Activated CD8-positive, alpha-beta memory T cell treated with anti-CD3 and anti-CD28 coated beads, Interleukin-2, amount 10 ng/mL, durations not matched to agents 7 days and 5 days (primary cell): ENCODE measurements at places on chromosomes 5 and 9. TPM values are rescaled to one million over a fixed set of nuclear protein-coding genes. Genes with fewer than 3 reads are reported as not detected.
A peak's percentile ranks its signal among the peaks of the same experiment; 100 is the strongest.

DNA sequence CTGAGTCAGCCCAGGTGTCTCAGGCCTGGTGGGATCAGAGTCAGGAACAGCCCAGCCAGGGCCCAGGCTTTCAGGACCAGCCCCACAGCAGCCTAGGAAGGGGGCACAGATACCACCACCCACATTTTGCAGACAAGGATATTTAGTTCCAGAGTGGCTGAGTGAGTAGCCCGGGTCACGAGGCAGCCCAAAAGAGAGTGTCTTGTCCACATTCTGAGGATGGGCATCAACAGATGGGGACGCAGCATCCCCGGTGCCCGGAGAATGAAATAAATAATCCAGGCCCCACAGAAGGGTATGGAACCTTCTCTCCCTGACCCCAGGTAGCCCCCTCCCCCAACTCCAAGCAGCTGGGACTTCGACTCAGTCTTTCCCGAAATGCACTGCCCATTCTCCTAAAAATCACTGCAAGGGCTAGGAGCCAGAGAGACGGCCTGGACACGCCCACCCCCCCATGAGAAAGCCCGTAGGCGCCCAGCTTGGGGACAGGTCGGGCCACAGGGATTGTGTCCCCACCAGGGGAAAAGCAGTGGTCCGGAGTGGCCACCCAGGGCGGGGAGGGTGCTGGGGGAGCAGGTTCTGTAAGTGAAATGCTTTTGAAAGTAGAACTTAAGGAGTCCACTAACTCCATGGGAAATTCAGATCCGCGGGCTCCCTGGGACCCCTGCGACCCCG, 6.9 kb downstream of the LHX3 start:
- no peak overlapping the region for H3K4me3 ChIP-seq
- DNase-seq, result no peak
- no peak overlapping the region for H3K27ac ChIP-seq
- no peaks in the 10 kb centered on the region for H3K36me3 ChIP-seq
- H3K27me3 ChIP-seq, result peaks cover 64% of the 10 kb centered on the region

DNA sequence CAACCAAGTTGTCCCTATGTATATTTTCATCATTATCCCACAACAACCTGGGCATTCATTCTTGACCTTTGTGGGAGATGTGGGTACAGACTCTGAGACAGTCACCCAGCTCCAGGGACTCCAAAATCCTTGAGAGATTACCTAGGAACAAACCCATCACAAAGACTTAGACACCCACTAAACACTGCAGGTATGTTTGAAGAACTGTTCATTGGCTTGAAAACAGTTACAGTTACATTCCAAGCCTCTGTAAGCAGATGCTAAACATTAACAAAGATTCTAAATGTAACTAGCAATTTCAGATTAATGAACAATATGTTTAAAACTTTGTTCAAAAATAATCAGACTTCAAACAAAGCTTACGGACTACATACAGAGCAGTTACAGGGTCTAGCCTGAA, 24.7 kb downstream of the DEPDC1B start:
- H3K4me1 ChIP-seq, result peaks cover 4% of the 10 kb centered on the region
- peaks cover 2% of the 10 kb centered on the region for H3K36me3 ChIP-seq
- no peak for DNase-seq
- no peak overlapping the region for H3K27ac ChIP-seq
- H3K4me3 ChIP-seq, result no peak overlapping the region
- H3K27me3 ChIP-seq, result no peaks in the 10 kb centered on the region

GRCh38 chr5:107469485-107470294, 201.0 kb downstream of the EFNA5 start:
- peaks cover 6% of the 10 kb centered on the region for H3K4me1 ChIP-seq
- H3K4me3 ChIP-seq, result no peak overlapping the region
- no peak overlapping the region for H3K27ac ChIP-seq
- H3K27me3 ChIP-seq, result peaks cover 6% of the 10 kb centered on the region

GRCh38 chr5:170542691-170543293, 39.0 kb downstream of the KCNIP1 start:
- H3K27me3 ChIP-seq, result peaks cover 41% of the 10 kb centered on the region
- H3K27ac ChIP-seq, result no peak overlapping the region
- H3K4me3 ChIP-seq, result no peak overlapping the region
- DNase-seq, result no peak
- H3K36me3 ChIP-seq, result no peaks in the 10 kb centered on the region

- no peak overlapping the region for H3K4me3 ChIP-seq
- no peak overlapping the region for H3K27ac ChIP-seq
- peaks cover 14% of the 10 kb centered on the region for H3K4me1 ChIP-seq
- no peaks in the 10 kb centered on the region for H3K27me3 ChIP-seq
- peaks cover 11% of the 10 kb centered on the region for H3K36me3 ChIP-seq
Measured at GRCh38 chr5:52844885-52845284, 57.2 kb downstream of the ITGA1 start.

GRCh38 chr9:79632060-79632459, 60.3 kb downstream of the TLE4 start:
- peaks cover 60% of the 10 kb centered on the region for H3K4me1 ChIP-seq
- no peak overlapping the region for H3K4me3 ChIP-seq
- H3K27ac ChIP-seq, result no peak overlapping the region

RGS3 gene
- total RNA-seq, result 57.1 TPM

DNA sequence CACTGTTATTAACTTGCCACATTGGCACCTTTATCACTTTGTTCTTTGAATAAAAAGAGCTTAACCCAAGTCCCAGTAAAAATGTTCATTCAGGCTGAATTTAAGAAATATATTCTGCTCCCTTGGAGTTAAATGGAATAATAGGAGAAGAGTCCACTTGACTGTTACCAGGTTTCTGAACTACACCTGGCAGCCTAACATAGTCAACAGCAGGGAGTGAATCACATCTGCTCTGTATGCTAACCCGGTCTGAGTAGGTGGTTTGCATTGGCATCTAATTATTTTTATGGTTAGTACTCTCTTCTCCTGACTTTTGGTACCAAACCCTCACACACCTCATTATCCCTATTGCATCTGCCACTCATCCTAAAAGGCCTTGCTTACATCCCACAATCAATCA, 86.7 kb downstream of the STK32A start:
- no peak for DNase-seq
- H3K4me3 ChIP-seq, result no peak overlapping the region
- no peaks in the 10 kb centered on the region for H3K27me3 ChIP-seq

NIPAL4 gene
- total RNA-seq, result 0.37 TPM

DNA sequence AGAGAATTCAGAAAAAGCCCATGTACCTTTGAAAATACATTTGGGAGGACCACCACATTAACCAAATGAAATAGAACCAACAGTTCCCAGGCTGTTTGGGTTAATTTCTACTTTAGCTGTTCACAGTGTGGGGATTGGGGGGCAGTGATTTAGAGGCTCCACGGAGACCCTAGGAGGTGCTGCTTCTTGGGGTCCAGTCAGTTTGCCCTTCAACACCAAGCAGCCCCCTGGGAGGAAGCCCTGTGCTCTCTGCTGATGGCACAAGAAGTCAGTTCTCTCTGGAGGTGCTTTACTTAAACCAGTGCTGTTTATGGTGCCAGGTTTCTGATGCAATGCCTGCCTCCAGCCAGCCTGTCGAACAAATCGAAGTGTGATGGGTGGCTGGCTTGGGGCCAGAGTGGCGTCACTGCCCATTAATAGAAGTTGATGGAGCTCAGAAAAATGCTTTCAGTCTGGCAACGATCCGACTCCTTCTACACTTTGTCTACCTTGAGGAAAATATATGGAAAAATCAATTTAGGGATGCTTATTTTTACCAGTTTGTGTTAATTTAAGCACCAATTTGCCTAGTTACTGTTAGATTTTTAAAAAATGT, 134.0 kb downstream of the SNX18 start:
- no peak for DNase-seq
- H3K27me3 ChIP-seq, result no peaks in the 10 kb centered on the region
- H3K4me3 ChIP-seq, result no peak overlapping the region
- peaks cover 43% of the 10 kb centered on the region for H3K4me1 ChIP-seq
- H3K36me3 ChIP-seq, result peaks cover 15% of the 10 kb centered on the region

- DNase-seq, result no peak
- no peaks in the 10 kb centered on the region for H3K36me3 ChIP-seq
- no peaks in the 10 kb centered on the region for H3K27me3 ChIP-seq
- no peak overlapping the region for H3K27ac ChIP-seq
Measured at GRCh38 chr5:12313602-12314001, 409.4 kb upstream of the CTNND2 start.

- H3K4me1 ChIP-seq, result peaks cover 36% of the 10 kb centered on the region
- H3K27me3 ChIP-seq, result no peaks in the 10 kb centered on the region
- H3K36me3 ChIP-seq, result peaks cover 54% of the 10 kb centered on the region
- peak overlapping the region; percentile 19 for H3K27ac ChIP-seq
- DNase-seq, result no peak
Measured at GRCh38 chr5:150402229-150402773, 10.4 kb downstream of the CD74 start.

GRCh38 chr5:176789873-176790615, 20.3 kb upstream of the UNC5A start:
- no peaks in the 10 kb centered on the region for H3K4me1 ChIP-seq
- no peak for DNase-seq
- H3K27ac ChIP-seq, result no peak overlapping the region
- H3K27me3 ChIP-seq, result peaks cover 31% of the 10 kb centered on the region

DNA sequence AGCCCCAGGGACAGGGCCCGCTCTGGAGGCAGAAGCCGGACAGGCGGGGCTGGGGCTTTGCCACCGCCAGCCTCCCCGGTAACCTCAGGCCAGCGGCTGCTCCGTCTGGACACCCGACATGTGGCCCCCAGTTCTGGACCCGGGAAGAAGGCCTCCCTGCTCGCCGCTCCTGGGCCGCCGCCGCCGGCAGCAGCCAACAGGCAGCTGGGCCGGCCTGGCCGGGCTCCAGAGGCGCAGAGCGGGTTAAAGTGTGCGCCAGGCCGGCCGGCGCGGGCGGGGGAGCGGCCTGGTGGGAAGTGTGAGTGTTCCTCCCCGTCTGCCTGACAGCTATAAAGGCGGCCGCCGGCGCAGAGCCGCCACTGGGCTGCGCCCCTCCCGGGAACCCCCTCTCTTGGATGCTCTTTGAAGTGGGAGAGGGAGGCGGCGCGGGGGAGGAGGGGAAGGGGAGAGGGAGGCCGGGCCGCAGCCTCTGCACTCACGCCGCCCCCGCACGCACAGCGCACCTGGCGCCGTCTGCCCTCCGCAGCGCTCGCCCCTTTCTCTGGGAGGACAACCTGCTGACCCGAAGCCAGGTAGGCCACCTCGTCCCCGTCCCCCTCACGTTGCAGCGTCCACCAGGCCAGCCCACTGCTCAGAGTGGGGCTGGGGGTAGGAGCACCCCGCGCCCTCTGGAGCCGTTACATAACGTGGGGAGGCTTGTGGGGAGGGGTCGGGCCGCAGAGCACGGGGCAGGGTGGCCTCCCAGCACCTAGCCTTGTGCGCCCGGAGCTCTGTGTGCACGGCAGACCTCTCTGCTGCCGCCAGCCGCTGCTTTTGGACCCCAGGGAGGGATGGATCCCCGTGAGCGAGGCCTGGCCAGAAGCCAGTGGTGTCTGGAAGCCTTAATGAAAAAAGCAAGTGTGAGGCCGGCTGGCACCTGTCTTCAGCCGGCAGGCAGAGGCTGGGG, at the start of gene ADAMTSL2:
Gene ADAMTSL2, plus strand, starts transcription at position 359 of the 946 bp plus-strand sequence. CDS start 2,009 bp downstream, outside the sequence.
- no peak within 1 kb of the TSS for H3K4me3 ChIP-seq
- peaks cover 26% of the 10 kb centered on the region for H3K27me3 ChIP-seq
- no peaks in the 10 kb centered on the region for H3K4me1 ChIP-seq
- DNase-seq, result no peak
- H3K36me3 ChIP-seq, result no peaks in the 10 kb centered on the region

DNA sequence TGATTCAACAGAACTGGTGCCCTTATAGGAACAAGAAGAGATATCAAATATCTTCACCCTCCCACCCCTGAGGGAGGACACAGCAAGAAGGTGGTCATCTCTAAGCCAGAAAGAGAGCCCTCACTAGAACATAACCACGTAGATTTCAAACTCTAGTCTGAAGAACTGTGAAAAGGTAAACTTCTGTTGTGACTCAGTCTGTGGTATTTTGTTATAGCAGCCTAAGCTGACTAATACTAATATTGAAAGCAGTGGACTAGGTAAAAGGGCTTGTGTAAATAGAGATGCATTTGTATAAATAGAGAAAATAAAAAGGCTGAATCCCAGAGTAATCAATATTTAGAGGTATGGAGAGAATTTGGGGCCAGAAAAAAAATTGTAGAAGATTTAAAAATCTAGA, 157.6 kb upstream of the CCNH start:
- H3K4me3 ChIP-seq, result no peak overlapping the region
- H3K4me1 ChIP-seq, result no peaks in the 10 kb centered on the region
- DNase-seq, result no peak
- H3K36me3 ChIP-seq, result no peaks in the 10 kb centered on the region
- H3K27me3 ChIP-seq, result no peaks in the 10 kb centered on the region

- H3K36me3 ChIP-seq, result no peaks in the 10 kb centered on the region
- peaks cover 27% of the 10 kb centered on the region for H3K4me1 ChIP-seq
- no peaks in the 10 kb centered on the region for H3K27me3 ChIP-seq
- H3K27ac ChIP-seq, result no peak overlapping the region
Measured at GRCh38 chr5:81425569-81425968, 31.6 kb upstream of the ACOT12 start.

DNA sequence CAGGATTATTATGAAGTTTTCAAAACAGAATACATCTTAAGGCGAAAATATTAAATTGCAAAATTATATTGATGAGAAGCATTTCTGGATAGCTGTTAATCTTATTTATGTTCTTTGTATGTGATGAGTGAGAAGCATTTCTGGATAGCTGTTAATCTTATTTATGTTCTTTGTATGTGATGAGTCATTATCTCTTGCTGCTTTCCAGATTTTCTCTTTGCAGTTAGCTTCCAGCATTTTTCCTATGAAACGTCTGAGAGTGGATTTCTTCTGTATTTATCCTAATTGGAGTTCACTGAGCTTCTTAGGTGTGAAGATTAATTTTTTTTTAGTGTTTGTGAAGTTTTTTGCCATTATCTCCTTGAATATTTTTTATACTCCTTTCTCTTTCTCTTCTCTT, 8.2 kb downstream of the TMEM232 start:
- no peaks in the 10 kb centered on the region for H3K4me1 ChIP-seq
- H3K27ac ChIP-seq, result no peak overlapping the region
- H3K27me3 ChIP-seq, result peaks cover 10% of the 10 kb centered on the region
- H3K4me3 ChIP-seq, result no peak overlapping the region
- H3K36me3 ChIP-seq, result no peaks in the 10 kb centered on the region

- H3K27me3 ChIP-seq, result peaks cover 17% of the 10 kb centered on the region
- no peak for DNase-seq
- no peaks in the 10 kb centered on the region for H3K4me1 ChIP-seq
- no peak overlapping the region for H3K27ac ChIP-seq
- H3K36me3 ChIP-seq, result no peaks in the 10 kb centered on the region
Measured at GRCh38 chr5:133657036-133657435, 44.7 kb upstream of the FSTL4 start.

- no peak overlapping the region for H3K27ac ChIP-seq
- no peak for DNase-seq
- H3K4me3 ChIP-seq, result no peak overlapping the region
Measured at GRCh38 chr5:32474209-32474854, 29.8 kb upstream of the ZFR start.

GRCh38 chr5:2936413-2936812, 184.9 kb upstream of the IRX2 start:
- DNase-seq, result no peak
- H3K4me3 ChIP-seq, result no peak overlapping the region
- H3K27ac ChIP-seq, result no peak overlapping the region
- H3K36me3 ChIP-seq, result no peaks in the 10 kb centered on the region

GRCh38 chr5:40276426-40277102, 403.2 kb upstream of the PTGER4 start:
- peak overlapping the region; percentile 92 for H3K27ac ChIP-seq
- peaks cover 41% of the 10 kb centered on the region for H3K36me3 ChIP-seq
- DNase-seq, result no peak
- H3K27me3 ChIP-seq, result no peaks in the 10 kb centered on the region
- peak overlapping the region; percentile 55 for H3K4me3 ChIP-seq
- peaks cover 39% of the 10 kb centered on the region for H3K4me1 ChIP-seq
